ENCODE measurements at places on chromosomes 11 and 22.

GRCh38 chr11:120121336-120121735 is 16.6 kb downstream of the TRIM29 start:
- H3K4me1 ChIP-seq: no peaks in the 10 kb centered on the region
- H3K36me3 ChIP-seq: no peaks in the 10 kb centered on the region
- no peaks in the 10 kb centered on the region for H3K27me3 ChIP-seq
- no peak overlapping the region for H3K4me3 ChIP-seq

GRCh38 chr11:29448246-29448877 is 568.5 kb downstream of the KCNA4 start:
- H3K4me1 ChIP-seq: no peaks in the 10 kb centered on the region
- no peaks in the 10 kb centered on the region for H3K27me3 ChIP-seq
- no peaks in the 10 kb centered on the region for H3K36me3 ChIP-seq
- H3K4me3 ChIP-seq: no peak overlapping the region
- H3K27ac ChIP-seq: no peak overlapping the region

DNA sequence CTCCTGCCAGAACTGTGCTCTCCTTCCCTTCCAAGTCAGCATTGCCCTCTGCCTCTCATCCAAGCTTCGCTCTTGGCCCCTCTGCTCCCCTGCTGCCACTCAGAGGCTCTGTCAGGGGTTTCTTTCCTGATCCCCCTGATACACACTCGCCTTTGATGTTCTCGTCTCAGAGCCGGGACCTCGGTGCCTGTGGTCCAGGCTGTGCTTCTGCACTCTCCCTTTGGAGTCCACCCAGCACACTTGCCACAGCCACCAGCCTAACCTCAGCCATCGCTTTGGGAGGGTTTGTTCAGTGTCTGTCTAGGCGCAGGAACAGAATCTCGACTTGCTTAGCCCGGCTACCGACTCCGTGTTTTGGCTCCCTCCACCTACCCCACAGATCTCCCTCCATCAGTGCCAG is 29.1 kb downstream of the PPFIA1 start:
- H3K4me3 ChIP-seq: no peak overlapping the region
- no peaks in the 10 kb centered on the region for H3K36me3 ChIP-seq
- no peaks in the 10 kb centered on the region for H3K27me3 ChIP-seq

GRCh38 chr11:59429924-59430516 is 3.8 kb upstream of the OR5A2 start:
- H3K27ac ChIP-seq: no peak overlapping the region
- no peak for DNase-seq
- no peak overlapping the region for H3K4me3 ChIP-seq
- peaks cover 4% of the 10 kb centered on the region for H3K27me3 ChIP-seq
- H3K36me3 ChIP-seq: no peaks in the 10 kb centered on the region

- H3K27me3 ChIP-seq: peaks cover 11% of the 10 kb centered on the region
- peaks cover 22% of the 10 kb centered on the region for H3K4me1 ChIP-seq
- DNase-seq: no peak
- no peaks in the 10 kb centered on the region for H3K36me3 ChIP-seq
- H3K4me3 ChIP-seq: peak overlapping the region; percentile 36
Observed at GRCh38 chr11:109422870-109423465, 978 bp downstream of the C11orf87 start.

DNA sequence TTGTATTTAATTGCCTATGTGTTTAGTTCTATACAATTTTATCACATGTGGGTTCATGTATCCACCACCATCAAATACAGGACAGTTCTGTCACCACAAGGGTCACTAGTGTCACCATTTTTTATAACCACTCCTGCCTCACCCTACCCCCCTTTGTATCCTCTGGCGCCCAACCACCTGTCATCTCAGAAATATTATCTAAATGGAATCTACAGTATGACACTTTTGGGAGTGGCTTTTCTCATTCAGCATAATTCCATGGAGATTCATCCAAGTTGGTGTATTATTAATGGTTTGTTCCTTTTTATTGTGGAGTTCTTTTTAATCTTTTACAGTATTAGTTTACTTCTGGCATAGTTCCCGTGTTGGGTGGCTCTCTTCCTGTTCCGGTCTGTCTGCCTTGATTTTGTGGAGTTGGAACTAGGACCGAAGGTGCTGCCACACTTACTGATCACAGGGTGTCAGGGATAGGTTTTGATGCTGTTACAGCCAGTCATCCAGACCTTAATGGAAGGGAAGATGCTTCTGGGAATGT is 58.5 kb downstream of the TNRC6B start:
- H3K27ac ChIP-seq: no peak overlapping the region
- peaks cover 74% of the 10 kb centered on the region for H3K4me1 ChIP-seq
- H3K27me3 ChIP-seq: no peaks in the 10 kb centered on the region
- no peak overlapping the region for H3K4me3 ChIP-seq
- peaks cover 10% of the 10 kb centered on the region for H3K36me3 ChIP-seq

GRCh38 chr11:10294290-10294953 is 403 bp upstream of the SBF2 start:
- DNase-seq: peak; percentile 45
- peaks cover 24% of the 10 kb centered on the region for H3K4me1 ChIP-seq
- no peaks in the 10 kb centered on the region for H3K36me3 ChIP-seq
- H3K27me3 ChIP-seq: no peaks in the 10 kb centered on the region

GRCh38 chr11:87281496-87281895 is 243.8 kb downstream of the TMEM135 start:
- no peaks in the 10 kb centered on the region for H3K36me3 ChIP-seq
- no peaks in the 10 kb centered on the region for H3K27me3 ChIP-seq
- H3K27ac ChIP-seq: no peak overlapping the region
- no peak for DNase-seq
- no peak overlapping the region for H3K4me3 ChIP-seq

DNA sequence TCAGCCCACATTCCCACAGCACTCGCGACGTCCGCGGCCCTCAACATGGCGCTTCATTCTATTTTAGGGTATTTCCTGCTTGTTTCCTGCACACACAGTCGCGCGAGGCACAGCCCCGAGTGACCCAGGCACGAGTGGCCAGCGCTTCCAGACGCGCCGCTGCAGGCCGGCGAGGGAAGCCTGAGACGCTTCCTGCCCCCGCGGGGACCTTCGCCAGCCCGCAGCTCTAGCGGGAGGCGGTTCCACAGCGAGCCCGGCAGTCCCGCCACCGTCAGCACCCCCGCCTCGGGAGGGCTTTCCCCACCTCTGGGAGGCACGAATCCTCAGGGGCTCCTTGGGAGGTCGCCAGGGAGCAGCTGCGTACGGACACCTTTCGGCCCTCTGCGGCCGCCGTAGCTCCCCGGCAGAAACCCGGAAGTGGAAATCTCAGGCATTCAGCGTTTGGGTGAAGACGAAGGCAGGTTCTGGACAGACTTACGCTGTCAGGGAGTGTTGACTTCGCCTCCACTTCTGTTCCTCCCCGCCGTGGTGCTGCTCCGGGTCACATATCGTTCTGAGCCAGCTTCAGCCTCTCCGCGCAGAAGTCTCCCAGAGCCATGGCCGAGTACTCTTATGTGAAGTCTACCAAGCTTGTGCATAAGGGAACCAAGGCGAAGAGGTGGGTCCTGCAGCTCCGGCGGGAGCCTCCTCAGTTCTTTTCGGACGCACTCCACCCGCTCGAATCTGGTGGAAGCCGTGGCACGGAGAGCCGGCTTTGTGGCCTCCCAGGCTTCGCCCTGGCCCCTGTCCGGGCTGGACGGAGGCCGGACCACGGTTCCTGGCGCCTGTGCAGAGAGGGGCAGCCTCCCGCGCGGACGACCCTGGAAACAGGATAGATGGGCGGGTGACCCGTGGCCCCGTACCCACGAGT is 2925.9 kb upstream of the OR11H1 start:
- H3K4me1 ChIP-seq: no peaks in the 10 kb centered on the region
- no peaks in the 10 kb centered on the region for H3K36me3 ChIP-seq
- DNase-seq: no peak
- H3K27me3 ChIP-seq: no peaks in the 10 kb centered on the region
- no peak overlapping the region for H3K4me3 ChIP-seq

DNA sequence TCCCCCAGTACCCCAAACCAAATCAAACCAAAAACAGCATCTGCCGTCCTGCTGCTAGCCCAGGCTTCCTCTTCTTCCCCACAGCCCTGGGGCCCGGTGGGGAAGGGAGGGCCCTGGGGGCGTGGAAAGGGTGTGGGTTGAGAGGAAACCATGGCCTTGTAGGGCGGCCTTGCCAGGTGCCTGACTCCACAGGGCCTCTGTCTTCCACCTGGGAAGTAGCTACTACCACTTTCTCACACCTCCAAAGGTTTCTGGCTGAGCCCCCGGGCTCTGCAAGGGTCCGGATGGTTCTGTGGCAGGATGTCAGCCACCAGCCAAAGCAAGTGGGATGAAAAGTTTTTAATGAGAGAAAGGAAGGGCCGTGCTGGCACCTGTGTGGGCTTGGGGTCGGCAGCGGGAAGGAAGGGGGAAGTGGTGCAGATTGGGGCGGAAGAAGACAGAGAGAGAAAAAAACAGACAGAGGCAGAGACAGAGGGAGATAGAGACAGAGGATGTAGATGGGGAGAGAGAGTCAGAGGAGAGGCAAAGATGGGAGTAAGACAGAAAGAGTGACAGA is 10.5 kb downstream of the TPST2 start:
- H3K36me3 ChIP-seq: no peaks in the 10 kb centered on the region
- H3K4me1 ChIP-seq: peaks cover 22% of the 10 kb centered on the region
- peak overlapping the region; percentile 60 for H3K27ac ChIP-seq
- H3K4me3 ChIP-seq: no peak overlapping the region

GRCh38 chr11:128530118-128531074 is 57.0 kb downstream of the ETS1 start:
- no peaks in the 10 kb centered on the region for H3K27me3 ChIP-seq
- peaks cover 20% of the 10 kb centered on the region for H3K4me1 ChIP-seq
- no peak overlapping the region for H3K4me3 ChIP-seq
- no peaks in the 10 kb centered on the region for H3K36me3 ChIP-seq

GRCh38 chr11:95711162-95711944 is 78.2 kb downstream of the FAM76B start:
- H3K4me3 ChIP-seq: no peak overlapping the region
- H3K36me3 ChIP-seq: no peaks in the 10 kb centered on the region
- H3K27me3 ChIP-seq: no peaks in the 10 kb centered on the region
- no peak overlapping the region for H3K27ac ChIP-seq
- no peak for DNase-seq

GRCh38 chr11:78812513-78813293 is 238.0 kb upstream of the NARS2 start:
- no peaks in the 10 kb centered on the region for H3K36me3 ChIP-seq
- no peak overlapping the region for H3K4me3 ChIP-seq
- peaks cover 18% of the 10 kb centered on the region for H3K4me1 ChIP-seq
- DNase-seq: no peak
- no peaks in the 10 kb centered on the region for H3K27me3 ChIP-seq

GRCh38 chr11:27248576-27249509 is 114.2 kb downstream of the CCDC34 start:
- H3K27me3 ChIP-seq: no peaks in the 10 kb centered on the region
- peak; percentile 45 for DNase-seq
- no peak overlapping the region for H3K4me3 ChIP-seq
- no peaks in the 10 kb centered on the region for H3K36me3 ChIP-seq
- peak overlapping the region; percentile 64 for H3K27ac ChIP-seq

DNA sequence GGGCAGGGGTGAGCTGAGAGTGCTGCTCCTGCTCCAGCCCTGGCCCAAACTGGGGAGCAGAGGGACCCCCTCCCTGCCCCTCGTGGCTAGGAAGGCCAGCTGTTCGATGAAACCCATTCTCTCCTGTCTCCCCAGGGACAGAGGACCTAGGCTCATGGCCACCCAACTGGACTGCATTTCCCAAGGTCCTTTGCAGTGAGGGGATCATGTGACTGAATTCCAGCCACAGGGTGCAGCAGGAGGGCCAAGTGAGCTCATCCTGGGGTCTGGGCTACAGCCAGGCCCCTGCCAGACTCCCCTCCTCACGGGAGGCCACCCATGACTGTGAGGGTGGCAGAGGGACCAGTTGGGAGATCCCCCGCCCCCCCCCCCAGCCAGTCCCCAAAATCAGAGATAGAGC is 777.6 kb downstream of the TBC1D22A start:
- H3K4me3 ChIP-seq: no peak overlapping the region
- H3K27ac ChIP-seq: no peak overlapping the region

- no peak overlapping the region for H3K4me3 ChIP-seq
- H3K27me3 ChIP-seq: no peaks in the 10 kb centered on the region
- no peaks in the 10 kb centered on the region for H3K36me3 ChIP-seq
- no peak for DNase-seq
Observed at GRCh38 chr11:45176996-45177395, 30.6 kb downstream of the PRDM11 start.

DNA sequence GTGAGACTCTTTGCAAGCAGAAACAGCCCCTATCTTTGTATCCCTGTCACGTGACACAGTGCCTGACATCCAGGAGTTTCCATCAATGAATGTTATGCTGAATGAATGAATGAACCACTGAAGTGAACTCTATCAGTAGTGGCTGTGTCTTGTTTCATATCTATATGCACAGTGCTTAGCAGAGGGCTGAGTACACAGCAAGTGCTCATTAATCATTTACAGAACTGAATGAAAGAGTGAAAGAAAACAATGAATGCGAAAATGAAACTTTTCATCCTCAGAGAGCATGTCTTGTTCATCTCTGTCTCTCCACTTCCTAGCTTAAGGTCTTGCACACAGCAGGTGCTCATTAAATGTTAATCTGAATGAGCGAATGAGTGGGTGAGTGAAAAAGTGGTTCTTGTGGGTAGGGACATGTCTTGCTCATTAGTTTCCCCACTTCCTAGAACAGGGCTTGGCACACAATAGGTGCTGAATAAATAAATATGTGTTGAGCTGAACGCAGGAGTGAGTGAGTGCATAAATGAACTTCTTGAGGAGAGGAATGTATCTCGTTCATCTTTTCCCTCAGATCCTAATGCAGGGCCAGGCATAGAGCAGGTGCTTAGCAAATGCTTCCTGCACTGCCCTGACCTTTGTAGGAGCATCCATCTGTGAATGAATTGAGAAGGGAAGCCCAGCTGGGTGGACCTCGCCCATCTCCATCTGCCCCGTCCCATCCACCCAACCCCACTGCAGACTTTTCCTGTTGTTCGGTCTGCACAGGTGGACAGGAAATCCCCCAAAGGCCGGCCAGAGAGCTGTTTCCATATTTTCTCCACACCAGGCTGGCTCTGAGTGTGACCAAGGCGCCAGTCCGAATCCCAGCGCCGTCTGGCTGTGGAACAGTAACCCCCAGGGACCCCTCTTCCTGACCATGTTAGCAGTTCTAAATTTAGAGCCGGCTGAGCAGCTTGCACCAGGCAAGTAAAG is 113.4 kb upstream of the CRYBB3 start:
- peak overlapping the region; percentile 51 for H3K27ac ChIP-seq
- H3K27me3 ChIP-seq: no peaks in the 10 kb centered on the region
- DNase-seq: peak; percentile 66
- H3K4me1 ChIP-seq: peaks cover 20% of the 10 kb centered on the region

GRCh38 chr11:70810133-70810532 is 411.8 kb downstream of the CTTN start:
- H3K27me3 ChIP-seq: no peaks in the 10 kb centered on the region
- H3K4me1 ChIP-seq: no peaks in the 10 kb centered on the region
- H3K4me3 ChIP-seq: no peak overlapping the region

GRCh38 chr11:25159341-25159740 is 662.5 kb downstream of the LUZP2 start:
- no peak overlapping the region for H3K27ac ChIP-seq
- no peak for DNase-seq

All from heart left ventricle (tissue), 16 donors.